ENCODE measurements at places on chromosomes 2 and 18.

- no peak for DNase-seq
These were observed 37.0 kb upstream of the PKDCC start for GRCh38 chr2:42010743-42011298.

DNA sequence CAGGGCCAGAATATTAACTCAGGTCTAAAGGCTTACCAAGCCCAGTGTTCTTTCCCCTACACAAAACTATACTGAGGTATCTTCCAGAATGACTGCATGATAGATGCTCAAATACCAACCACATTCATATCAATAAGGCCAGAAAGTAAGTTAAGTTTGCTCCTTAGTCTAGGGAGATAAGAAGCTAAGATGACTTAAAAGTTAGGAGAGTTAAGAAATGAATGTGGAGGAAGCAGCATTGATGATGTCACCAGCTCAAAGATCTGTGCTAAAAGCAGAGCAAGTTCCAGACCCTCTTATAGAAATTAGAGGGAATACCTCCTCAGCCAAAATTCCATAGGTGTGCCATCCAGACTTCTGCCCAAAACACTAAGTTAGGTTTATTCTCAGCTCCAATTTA lies 6.1 kb downstream of the PPP4R1 start:
- DNase-seq: no peak

DNA sequence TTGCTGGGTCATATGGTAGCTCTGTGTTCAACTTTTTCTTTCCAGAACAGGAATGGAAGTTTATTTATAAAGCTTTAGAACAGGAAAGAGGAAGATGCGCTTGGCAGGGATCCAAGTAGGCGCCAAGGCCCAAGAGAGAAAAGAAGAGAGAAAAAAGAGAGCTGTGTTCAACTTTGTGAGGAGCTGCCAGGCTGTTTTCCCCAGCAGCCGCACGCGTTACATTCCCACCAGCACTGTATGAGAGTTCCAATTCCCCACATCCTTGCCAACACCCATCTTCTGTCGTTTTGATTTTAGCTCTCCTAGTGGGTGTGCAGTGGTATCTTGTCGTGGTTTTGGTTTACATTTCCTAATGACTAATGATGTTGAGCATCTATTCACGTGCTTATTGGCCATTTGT lies 51.4 kb downstream of the KCNF1 start:
- DNase-seq: no peak

- no peak for DNase-seq
These were observed 25.4 kb downstream of the PTGR3 start for GRCh38 chr18:75183524-75183923.

GRCh38 chr2:18552351-18553077 lies 7.9 kb downstream of the RDH14 start:
- DNase-seq: no peak

DNA sequence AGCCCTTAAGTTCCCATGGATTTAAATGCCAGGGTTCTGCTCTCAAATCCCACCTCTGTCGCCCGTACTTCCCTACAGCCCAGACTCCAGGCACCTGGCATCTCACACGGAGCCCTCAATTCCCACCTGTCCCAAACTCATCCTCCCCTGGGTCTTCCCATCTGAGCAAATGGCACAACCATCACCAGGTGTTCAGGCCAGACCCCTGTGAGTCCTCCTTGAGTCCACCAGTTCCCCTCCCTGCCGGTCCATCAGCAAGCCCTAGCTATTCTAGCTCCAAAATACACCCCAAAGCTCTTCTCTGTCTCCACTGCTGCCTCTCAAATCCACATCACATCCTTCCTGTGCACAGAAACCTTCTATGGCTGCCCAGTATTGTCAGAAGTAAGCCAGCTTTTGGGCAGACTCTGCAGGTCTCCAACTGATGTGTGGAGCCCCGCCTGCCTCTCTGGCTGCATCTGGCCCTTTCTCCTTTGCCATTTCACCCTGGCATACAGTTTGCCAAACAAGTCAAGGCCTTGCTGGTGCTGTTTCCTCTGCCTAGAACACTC lies 67.7 kb downstream of the DNMT3A start:
- no peak for DNase-seq
